ENCODE measurements at places on chromosomes 16 and 17.

GRCh38 chr16:16923479-16923878, 544.5 kb downstream of the NPIPA7 start:
- DNase-seq: no peak

- DNase-seq: no peak
Measured at GRCh38 chr17:61260071-61260797, 139.4 kb upstream of the TBX2 start.

DNA sequence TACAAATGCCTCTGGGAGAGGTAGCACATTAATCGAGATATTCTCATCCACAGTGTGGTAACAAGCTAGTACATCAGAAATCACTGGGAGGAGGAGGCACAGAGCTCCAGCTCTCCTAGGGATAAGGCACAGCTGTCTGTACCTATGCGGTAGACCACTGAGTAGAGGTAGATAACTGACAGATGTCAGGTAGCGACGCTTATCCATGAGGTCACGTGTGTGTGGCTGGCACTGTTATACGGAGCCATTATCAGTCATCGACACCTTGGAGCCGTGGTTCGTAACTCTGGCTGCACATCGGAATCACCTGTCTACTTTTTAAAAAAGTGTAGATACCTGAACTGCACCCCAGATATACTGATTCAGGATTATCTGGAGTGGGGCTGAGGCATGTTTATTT, 102.4 kb downstream of the SNX11 start:
- DNase-seq: no peak

- no peak for DNase-seq
Measured at GRCh38 chr16:25413975-25414374, 156.3 kb upstream of the ZKSCAN2 start.
